ENCODE measurements at places on chromosomes 5 and 9.

DNA sequence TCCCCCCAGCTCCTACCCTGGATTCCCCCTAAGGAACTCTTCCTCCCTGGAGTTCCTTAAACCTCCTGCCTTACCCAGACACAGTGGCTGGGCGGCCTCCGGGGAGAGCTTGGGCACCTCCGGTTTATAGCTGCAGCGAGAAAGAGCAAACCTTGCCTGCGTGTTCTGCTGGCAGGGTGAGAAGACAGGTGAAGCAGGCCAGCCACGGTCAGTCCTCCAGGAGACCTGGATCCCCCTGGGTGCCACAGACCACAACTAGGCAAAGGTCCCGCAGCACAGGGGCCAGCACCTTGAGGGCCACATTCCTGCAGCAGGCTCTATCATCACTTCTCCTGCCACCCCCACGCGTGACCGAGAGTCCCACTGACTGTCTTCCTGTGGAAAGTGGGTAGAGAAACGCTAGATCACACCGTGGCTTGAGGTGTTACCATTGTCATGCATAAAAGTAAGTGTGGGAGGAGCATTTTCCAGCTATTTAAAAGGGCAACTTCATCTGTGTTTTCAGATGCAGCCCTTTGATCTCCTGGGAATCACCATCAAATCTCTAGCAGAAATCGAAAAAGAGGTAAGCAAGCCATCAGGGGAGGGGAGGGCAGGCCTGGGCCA, 130.2 kb upstream of the LMX1B start:
- DNase-seq: no peak

GRCh38 chr5:73160239-73160671, 12.7 kb upstream of the TMEM174 start:
- DNase-seq: no peak

GRCh38 chr9:132846109-132846917, 31.8 kb downstream of the AK8 start:
- DNase-seq: no peak

- no peak for DNase-seq
Observed at GRCh38 chr9:116055536-116055935, 98.1 kb upstream of the PAPPA start.

GRCh38 chr9:128863647-128864046, 18.1 kb downstream of the KYAT1 start:
- DNase-seq: peak; percentile 8

- DNase-seq: no peak
Observed at GRCh38 chr9:123335193-123335985, 20.6 kb upstream of the CRB2 start.

- no peak for DNase-seq
Observed at GRCh38 chr9:27532046-27532445, 2.4 kb upstream of the MOB3B start.

DNA sequence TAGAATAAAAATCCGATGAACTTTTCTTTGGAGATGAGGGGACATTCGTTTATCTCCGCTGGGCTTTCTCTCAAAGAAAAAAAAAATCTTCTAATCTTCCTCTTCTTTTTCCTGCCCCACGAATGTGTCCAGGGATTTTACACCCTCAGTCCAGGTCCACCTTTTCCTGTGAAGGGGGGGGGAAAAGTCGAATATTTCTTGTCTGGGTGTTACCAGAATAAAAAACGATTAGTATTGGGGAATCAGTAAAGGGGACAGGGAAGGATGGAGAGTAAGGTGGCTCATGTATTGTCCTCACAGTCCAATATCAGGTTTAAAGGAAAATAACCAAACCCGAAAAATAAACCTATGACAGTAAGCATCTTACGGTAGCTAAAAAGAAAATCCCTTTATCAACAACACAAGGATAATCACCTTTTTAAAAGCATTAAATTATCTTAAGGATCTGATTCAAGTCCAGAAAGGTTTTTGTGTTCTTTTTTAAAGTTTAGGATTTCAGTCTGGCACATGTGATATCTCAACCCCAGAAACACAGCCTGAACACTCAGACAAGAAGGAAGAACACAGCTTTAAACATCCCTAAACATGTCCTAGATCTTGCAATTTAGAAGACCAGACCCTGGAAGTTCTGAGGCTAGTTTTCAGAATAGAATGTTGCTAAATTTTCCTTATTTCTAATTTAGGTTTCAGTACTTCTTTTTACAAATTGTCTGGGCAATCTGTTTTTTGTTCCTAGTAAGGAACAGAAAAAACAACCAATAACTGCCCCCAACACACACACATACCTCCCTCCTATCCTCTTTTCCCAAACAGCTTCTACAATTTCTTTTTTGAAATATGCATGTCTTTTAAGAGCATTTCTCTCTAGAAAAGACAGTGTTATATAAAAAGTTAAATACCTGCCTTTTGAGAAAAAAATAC, 1.2 kb downstream of the ZNF608 start:
- DNase-seq: no peak

DNA sequence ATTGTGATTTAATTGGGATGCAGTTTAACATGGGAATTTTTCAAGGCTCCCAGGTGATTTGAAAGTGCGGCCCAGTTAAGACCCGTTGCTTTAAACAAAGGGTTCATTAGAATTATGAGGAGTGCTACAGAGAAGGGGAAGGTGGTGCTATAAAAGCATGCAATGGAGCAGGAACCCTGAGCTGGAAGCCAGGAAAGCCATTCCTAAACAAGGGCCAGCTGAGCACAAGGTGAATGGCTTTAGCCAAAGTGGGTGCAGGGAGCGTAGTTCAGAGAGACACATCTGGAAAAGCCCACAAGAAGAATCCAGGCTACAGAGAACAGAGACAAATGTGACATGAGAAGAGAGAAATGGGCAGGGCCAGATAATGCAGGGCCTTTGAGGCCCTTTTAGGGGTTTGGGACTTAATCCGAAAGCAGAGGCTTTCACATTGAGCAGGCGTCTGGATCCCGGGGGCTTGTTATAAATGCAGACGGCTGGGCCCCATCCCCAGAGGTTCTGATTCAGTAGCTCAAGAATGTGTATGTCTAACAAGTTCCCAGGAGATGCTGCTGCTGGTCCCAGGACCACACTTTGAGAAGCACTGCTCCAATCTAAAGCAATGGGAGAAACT, 138.1 kb upstream of the WWC1 start:
- no peak for DNase-seq

GRCh38 chr9:69190863-69191181, 16.7 kb downstream of the TJP2 start:
- DNase-seq: no peak

DNA sequence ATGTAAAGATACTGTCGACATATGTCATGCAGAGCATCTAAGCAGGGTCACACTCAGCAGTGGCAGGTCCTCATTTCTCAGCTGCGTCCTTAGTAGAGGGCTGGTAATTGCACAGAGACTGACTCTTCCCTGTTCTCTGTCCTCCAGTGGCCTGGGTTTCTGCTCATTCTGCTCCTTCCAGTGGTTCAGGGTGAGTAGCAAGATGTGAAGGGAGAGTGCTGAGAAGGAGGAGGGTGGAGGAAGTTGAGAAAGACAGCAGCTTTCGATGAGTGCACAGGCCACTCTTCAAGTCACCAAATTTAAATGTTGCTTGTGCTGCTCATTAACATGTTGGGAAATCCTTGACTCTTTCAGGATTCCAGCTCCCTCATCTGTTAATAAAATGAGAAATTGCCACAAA, 203.9 kb downstream of the FBXL7 start:
- DNase-seq: no peak

DNA sequence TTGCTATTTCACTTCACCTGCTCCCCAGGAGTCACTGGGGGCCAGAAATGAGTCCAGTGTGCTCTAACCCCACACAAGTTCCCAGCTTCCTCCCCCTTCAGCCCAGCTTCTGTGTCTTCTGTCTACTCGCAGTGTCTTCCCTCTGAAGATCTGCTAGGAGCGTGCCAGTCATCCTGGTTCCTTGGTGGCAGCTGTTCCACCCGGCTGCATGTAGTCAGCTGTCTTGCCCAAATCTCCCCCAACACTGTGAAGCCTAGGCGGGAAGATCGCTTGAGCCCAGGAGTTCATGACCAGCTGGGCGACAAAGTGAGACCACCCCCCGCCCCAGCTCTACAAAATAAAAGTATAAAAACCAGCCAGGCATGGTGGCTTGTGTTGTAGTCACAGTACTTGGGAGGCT, 154.0 kb downstream of the GDNF start:
- no peak for DNase-seq

Data from NCI-H1930 (cell line).